T-cell (primary cell): ENCODE measurements at places on chromosomes 2 and 18.

DNA sequence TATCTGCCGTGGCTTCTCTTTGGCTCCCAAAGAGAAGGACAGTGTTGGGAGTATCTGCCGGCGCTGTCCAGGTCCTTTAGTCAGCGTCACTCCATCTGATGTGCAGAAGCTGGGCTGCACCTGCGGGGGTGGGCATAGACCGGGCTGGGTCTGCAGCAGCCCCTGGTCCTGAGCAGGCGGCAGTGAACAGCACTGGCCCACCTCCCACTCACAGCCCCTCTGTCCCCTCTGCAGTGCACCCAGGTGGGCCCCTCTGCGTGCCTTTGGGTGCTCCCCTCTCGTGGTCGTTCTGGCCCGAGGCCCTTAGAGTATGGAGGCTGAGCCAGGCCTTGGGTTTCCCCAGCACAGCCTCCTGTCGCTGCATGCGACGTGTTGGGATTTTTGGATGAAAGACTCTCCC lies 95.7 kb downstream of the USP40 start:
- DNase-seq: no peak

GRCh38 chr2:27297195-27297594 lies 11.1 kb downstream of the UCN start:
- DNase-seq: no peak

- DNase-seq: no peak
These were observed 155.8 kb downstream of the ALPK2 start for GRCh38 chr18:58473071-58473470.

- DNase-seq: no peak
These were observed 134.0 kb upstream of the HDAC4 start for GRCh38 chr2:239534581-239535412.

- no peak for DNase-seq
These were observed 629.6 kb downstream of the ARHGAP15 start for GRCh38 chr2:143758629-143759330.
